Activated naive CD4-positive, alpha-beta T cell treated with anti-CD3 and anti-CD28 coated beads for 36 hours (primary cell): ENCODE measurements at places on chromosomes 7 and 10. TPM values are rescaled to one million over a fixed set of nuclear protein-coding genes. Genes with fewer than 3 reads are reported as not detected.

PNLIP gene
- total RNA-seq, result not detected

MSMB gene
- total RNA-seq, result not detected

GRCh38 chr10:16280595-16280994 is 156.2 kb upstream of the PTER start:
- no peak for DNase-seq
- H3K4me3 ChIP-seq, result no peak overlapping the region
- no peaks in the 10 kb centered on the region for H3K4me1 ChIP-seq
- H3K27me3 ChIP-seq, result peaks cover 2% of the 10 kb centered on the region

DNA sequence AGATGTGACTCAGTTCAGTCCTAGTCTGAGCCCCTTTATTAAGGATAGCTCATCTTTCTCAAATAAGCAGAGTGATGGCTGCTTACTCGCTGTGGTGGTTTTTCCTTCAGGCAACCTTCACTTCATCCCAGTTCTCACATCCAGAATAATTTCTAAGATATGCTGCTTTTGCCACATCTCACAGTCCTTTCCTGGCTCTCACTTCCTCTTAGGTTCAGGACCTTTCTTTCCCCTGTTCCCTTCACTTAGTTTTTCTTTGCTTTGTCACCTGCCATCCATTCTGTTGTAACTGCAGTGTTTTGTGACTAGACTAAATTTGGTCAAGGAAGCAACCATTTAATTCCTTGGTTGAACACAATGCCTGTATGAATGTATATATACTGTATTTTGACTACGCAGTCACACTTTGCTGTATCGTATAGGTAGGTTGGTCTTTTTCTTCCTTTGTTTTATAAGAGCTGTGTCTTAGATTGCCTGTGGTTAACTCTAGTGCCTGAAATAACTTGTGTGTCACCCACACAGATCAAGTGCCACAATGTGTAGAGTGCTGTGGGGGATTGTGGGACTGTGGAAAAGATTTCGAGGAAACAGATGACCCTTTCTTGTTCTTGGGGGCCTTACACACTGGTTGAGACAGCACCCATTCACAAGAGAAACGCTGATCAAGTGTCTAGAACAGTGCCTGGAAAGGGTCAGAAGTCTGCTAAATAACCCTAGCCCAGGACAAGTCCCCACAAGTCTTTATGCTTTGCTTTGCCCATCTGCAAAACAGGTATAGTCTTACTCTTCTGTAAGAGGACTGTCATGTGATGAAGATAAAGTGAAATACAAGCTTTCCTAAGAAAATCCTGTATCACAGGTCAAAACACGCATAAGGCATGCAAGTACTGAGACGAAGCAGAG is 2.6 kb downstream of the ZNF655 start:
- H3K36me3 ChIP-seq, result peaks cover 57% of the 10 kb centered on the region
- H3K4me1 ChIP-seq, result peaks cover 55% of the 10 kb centered on the region
- peak overlapping the region; percentile 76 for H3K27ac ChIP-seq
- DNase-seq, result no peak
- no peaks in the 10 kb centered on the region for H3K27me3 ChIP-seq
- peak overlapping the region; percentile 25 for H3K4me3 ChIP-seq

GRCh38 chr10:126229686-126230085 is 158.6 kb downstream of the ADAM12 start:
- no peaks in the 10 kb centered on the region for H3K36me3 ChIP-seq
- DNase-seq, result no peak
- H3K27ac ChIP-seq, result no peak overlapping the region
